Stimulated activated CD8-positive, alpha-beta memory T cell treated with anti-CD3 and anti-CD28 coated beads, Interleukin-7, amount 100 ng/mL, for 48 hours (primary cell): ENCODE measurements at places on chromosomes 3 and 15.

GRCh38 chr3:64163755-64164148, 61.5 kb downstream of the PRICKLE2 start:
- no peak for DNase-seq

GRCh38 chr3:194139814-194140391, 4.0 kb downstream of the HES1 start:
- DNase-seq, result no peak

GRCh38 chr3:45425237-45425933, 37.0 kb downstream of the LARS2 start:
- no peak for DNase-seq

DNA sequence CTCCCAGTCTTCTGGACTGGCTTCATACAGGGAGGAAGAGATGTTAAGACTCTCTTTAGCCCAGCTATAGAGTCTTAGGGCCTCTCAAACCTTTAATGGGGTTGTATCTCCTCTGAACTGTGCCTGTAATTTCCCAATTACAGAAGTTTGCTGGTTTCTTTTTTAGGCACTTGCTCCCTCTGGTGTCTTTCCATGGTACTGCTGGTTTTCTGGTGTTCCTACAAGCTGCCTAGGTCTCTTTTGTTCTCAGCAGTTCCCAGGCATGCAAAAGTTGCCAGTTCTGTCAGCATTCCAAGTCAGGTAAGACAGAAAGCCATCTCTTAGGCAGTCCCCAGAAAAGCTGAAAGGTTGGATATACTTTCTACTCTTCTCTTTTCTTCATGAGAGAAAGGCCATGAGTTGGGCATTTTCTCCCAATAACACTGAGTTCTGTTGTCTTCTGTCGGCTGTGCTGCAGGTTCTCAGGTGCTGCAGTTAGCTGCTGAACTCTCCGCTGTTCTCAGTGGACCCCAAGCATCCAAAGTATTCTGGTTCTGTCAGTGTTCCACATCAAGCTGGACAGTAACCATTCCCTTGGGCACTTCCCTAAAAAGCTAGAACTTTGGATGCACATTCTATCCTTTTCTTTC, 54.4 kb upstream of the EHHADH start:
- no peak for DNase-seq

- no peak for DNase-seq
These were observed 80.8 kb upstream of the SKOR1 start for GRCh38 chr15:67744331-67745072.

DNA sequence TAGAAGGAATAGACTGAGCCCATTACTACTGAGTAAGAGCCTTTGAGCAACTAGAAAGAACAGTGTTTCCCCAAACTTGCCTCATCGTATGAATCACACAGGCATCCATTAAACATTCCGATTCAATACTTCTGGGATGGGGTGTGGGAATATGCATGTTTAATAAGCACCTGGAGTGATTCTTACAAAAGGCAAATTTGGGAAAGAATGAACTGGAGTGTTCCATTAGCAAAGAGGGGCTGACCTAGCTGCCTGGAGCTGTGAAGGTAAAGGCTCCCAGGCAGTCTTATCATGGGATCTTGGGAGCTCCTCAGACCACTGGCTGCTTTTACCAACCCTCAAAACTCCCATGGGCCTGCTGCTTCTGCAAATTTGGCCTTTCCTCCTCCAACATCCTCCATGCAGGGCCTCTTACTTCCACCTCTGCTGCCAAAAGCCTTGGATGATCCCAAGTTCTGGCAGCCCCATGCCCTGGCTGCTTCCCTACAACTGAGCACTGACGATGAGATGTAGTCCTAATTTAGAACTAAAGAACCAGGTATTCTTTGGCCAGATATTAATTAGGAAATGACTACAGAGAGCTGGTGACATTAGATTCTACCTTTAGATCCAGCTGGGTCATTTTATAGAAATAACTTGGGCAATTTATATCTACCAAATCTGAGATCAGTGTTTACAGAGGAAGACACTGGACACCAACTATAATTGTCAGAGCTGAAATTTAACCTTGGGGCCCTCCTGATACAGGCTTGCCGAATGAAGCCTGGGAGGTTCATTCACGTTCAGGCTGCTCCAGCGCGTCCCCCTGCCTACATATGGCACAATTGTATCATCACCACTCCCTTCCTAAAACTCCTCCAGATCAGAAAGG, 11.2 kb upstream of the HOMER2 start:
- no peak for DNase-seq

- DNase-seq, result no peak
These were observed 86.6 kb upstream of the SLC6A11 start for GRCh38 chr3:10729439-10729838.

- DNase-seq, result no peak
These were observed 708.8 kb upstream of the CFAP20DC start for GRCh38 chr3:59758672-59759071.

- no peak for DNase-seq
These were observed 147.6 kb downstream of the FAM43A start for GRCh38 chr3:194833114-194833910.

DNA sequence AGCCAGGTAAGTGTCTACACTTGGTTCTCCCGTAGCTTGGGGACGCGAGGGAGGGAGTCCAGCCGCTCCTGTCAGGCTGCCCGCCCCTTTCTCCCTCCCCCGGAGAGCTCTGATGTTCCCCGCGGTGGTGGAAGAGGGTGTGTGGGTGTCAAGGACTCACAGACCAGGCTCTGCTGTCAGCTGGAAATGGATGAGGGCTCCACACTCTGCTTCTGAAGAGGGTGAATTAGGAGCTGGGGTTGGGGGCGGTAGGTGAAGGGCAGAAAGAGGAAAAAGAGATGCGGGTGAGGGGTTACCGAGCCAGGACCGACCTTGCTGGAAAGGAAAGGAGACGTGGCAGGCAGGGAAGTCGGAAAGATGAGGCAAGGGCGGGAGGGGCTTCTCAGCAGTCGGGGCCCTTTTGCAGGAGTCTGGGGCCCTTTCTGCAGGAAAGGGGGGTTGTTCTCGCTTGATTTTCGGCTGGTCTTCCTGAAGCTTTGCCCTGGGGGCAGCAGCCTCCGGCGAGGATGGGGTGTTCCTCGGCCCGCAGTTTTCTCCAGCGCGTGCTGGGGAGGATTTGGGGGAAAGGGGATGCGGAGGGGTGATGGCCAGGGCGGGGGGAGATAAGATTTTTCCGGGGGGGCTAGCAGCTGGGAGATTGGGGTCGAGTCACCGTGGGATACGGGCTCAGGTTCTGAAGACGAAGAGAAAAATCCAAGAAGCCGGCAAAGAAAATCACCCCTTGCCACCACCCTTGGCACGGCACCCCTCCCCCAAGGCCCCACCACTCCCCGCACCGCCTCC, 602 bp upstream of the BAHD1 start:
- DNase-seq, result no peak
